ENCODE measurements at places on chromosomes 6 and 20.

GRCh38 chr6:134178161-134179044 lies 126.0 kb upstream of the SLC2A12 start:
- peak; percentile 69 for DNase-seq

DNA sequence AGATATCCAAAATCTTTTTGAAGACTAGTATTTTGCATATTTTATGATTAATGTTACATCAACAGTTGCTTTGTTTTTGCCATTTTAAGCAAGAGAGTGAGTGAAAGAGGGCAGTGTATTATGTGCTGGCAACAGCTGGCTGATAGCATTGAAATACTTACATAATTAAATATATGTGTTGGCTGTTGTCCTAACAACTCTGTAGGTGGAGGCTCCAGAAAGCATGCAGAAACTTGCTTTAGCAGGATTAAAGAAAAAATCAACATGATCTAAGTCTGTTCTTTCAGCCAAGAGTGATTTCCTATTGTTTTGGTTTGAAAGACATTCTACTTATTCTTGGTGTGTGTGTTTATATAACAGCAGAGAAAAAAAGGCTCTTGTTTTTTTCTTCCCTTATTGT lies 127.5 kb downstream of the CDKAL1 start:
- DNase-seq: no peak

- DNase-seq: no peak
These were observed 40.5 kb downstream of the SCGN start for GRCh38 chr6:25692472-25692871.

DNA sequence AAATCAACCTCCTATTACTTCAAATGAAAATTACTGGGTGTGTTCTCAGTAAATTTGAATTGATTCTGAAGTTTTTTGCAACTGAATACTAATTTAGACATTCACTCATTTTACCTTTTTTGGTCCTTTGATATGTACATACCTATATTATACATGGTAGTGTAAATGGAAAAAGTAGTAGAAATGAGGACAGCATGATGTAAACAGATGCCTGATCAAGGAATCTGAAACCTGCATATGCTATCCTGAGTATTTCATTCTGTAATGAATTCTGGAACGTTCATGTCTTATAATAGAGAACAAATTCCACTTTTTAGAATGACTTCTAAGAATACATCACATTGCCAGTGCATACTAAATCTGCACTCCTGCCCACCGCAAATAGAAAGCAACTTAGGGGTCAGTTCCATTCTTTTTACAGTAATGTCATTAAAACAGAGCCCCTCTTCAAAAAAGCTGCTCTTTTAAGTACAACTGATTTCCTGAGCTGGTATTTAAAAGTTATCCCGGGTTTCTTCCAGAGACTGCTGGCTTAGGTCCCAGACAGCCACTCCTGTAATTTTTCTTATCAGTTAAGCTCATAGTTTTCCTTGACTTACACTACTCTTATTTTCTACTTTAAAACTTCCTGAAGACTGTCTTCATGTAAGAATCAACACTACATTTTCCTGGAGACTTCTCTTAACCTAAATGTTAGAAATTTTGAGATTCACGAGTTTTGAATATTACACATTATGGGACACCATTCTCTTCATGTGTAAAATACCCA lies 48.4 kb downstream of the MAP3K7 start:
- no peak for DNase-seq

GRCh38 chr6:26475823-26476729 lies 18.3 kb downstream of the BTN2A1 start:
- no peak for DNase-seq

DNA sequence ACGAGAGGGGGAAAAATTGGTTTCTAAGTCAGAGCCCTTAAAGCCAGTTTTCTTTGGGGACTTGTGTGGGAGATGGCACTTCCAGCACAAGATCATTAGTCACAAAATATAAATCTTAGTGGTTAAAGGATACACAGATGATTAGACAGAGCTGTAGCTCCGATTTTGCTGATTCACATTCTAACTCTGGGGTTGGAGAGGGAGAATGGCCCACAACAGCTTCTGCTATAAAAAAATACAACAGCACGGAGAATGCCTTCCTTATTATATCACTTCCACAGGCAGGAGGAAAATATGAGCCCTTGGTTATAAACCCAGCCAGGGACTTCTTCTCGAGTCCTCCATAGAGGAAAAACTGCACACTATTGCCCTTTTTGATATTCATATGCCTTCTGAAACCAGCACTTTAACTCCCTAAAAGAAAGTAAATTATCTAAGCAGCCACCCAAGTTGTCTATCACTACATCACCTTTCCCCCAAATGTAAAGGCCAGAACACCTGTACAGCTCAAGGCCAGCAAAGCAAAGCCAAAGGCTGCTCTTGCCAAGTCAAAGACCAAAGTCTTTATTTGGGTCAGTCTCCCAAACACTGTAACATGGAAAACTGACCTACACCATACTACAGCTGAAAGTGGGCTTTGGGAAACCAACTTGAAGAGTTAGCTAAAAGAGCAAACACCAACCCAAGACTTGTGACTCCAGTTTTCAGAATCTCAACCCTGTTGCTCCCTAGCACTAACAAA lies 10.4 kb downstream of the MRPL14 start:
- DNase-seq: no peak

GRCh38 chr6:148846778-148847761 lies 100.2 kb downstream of the UST start:
- no peak for DNase-seq

GRCh38 chr6:11403035-11403601 lies 134.4 kb upstream of the TMEM170B start:
- DNase-seq: no peak

DNA sequence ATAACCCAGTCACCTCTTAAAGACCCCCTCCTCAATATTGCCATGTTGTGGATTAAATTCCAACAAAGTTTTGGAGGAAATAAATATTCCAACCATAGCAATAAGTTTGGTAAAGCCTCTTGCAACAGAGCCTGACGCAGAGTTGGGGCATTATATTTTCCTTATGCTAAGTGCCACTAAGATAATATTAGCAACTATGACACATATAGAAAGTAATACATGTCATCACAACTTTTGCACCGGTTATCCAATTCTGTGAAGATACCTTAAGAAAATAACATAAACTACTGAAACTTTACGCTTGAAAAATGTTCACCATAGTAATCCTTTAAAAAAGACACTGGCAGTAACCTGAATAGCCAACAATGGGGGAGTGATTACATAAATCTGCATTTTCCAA lies 52.2 kb upstream of the TRERF1 start:
- no peak for DNase-seq

DNA sequence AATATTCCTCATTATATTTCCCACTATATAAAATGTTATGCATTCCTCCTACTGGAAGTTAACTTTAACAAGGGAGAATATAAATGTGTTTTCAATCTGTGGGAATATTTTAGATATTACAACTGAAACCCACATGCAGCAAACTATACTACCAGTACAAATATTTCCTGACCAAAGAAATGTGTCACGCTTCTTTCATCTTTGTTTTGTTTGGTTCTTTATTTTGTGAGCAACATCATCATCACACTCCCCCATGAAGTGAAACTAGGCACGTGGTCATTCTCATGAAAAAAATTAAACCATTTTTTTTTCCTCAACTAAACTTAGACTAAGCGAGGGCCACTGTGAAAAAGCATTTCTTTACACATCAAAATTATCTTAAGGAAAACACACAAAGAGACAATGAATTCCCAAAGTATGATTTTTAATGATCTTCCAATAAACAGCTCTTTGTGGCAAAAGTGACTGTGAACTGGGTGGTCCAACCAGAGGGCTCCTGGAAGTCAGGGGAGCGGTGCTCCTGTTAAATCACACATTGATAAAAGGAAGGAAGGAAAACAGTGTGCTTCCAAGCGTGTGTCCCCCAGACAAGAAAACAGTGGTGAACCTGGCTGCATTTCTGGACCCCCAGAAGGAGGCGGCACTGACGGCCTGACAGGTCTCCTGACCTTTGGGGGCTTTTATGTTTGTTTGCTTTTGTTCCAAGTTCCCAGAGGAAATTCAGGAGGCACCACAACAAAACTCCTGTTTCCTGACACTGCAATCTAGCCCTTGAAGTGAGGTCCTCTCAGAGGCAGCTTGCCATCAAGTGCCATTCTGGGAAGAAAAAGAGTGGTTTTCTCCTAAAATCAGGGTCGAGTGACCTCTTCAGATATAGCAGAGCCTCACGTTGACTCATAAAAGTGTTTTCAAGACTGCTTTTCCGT lies 166.8 kb upstream of the FOXQ1 start:
- no peak for DNase-seq

DNA sequence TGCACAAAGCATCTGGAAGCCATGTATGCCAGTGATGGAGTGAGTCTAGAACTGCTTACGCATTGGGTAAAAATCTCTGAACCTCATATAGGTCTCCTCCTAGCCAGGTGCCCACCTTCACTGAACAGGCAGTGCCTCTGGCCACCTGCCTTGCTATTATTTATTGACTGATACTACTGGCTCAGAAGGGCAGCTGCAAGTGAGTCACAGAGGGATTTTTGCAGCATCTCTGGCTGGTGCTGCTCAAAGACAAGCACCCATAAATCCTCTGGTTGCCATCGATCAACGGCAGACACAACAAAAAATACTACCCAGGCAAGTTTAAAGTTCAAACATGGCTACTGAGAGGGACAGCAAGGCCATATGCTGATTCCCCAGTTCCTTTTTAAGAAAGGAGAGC lies 279.4 kb downstream of the UBE3D start:
- DNase-seq: no peak

- DNase-seq: no peak
These were observed 886.6 kb upstream of the ADGRB3 start for GRCh38 chr6:67748521-67748920.

- DNase-seq: no peak
These were observed 881 bp upstream of the MCM3 start for GRCh38 chr6:52285177-52286068.

DNA sequence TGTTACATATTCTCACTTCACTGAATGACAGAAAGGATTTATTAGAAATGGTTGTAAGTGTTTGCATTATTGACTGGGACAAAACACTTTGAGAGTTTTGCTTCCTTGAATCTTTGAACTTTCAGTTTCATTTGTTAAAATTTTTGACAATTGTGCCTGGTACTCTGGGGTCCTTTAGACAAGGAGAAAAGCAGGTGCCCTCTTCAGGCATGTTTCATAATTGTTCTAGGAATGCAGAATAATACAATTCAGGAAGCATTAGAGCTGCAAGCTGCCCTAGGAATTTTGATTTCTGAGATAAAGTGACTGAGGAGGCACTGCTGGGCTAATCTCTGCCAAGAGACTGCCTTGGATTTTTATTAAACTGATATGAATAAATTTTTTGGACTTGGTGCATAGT lies 49.7 kb downstream of the TOP1 start:
- DNase-seq: no peak

DNA sequence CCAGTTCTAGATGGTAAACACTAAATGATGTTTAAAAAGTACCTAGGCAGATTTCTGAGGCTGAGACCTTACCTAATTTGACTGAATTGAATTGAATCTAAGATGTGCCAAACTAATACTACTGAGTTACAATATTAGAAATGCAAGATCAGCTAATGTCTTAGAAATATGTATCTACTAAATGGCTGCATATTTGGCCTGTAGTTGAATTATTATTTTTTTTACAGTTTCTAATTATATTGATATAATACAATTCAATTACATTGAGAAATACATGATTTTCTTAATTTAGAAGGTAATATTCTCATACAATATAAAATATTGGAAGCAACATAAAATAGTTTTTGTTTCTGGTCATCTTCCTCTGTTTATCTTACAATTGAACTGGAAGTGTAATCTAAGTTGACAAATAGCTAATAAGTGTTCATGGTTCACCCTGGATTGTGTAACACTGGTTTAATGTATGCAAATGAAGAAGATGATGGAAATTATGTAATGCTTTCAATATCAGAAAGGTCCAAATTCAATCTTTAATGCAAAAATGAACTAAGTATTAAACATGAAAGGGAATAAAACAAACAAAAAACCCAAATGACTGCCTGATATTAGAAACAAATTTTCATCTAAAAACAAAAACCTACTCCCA lies 2.9 kb downstream of the MAP3K7 start:
- DNase-seq: no peak

GRCh38 chr6:129672341-129672682 lies 37.7 kb downstream of the ARHGAP18 start:
- DNase-seq: no peak

GRCh38 chr20:48313324-48313723 lies 514.5 kb downstream of the PREX1 start:
- DNase-seq: no peak

- no peak for DNase-seq
These were observed 241.8 kb downstream of the ANKRD60 start for GRCh38 chr20:57986666-57987065.

GRCh38 chr6:35719830-35720733 lies 16.8 kb upstream of the ARMC12 start:
- no peak for DNase-seq

DNA sequence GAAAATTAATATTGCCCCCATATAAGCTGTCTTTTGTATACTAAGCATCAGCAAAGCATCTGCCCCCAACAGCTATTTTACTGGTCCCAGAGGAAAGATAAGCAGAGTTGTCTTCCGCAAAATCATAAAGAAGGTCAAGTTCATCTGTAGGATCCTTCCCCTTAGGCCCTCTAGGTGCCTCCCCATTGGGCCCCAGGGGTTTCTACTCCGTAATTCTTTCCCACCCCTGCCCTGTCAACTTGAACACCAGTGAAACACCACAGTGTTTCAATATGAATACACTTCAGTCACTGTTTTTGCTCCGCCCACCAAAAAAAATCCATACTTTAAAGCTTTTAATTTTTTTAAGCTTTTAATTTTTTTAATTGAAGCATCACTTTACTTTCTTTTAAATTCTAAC lies 159.2 kb downstream of the ATXN1 start:
- peak; percentile 12 for DNase-seq

DNA sequence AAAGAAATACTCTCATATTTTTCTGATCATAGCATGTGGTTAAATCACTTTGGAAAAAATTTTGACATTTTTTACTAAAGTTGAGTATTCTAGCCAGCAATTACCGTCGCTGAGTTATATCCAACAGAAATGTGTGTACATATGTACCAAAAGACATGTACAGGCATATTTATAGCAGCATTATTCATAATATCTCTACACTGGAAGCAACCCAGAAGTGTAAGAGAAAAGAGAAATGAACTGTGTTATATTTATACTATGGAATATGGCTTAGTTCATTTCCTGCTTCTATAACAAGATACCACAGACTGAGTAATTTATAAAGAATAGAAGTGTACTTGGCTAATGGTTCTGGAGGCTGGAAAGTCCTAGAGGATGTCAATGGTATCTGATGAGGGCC lies 474.0 kb upstream of the GJE1 start:
- DNase-seq: no peak

GRCh38 chr20:33840759-33841435 lies 29.7 kb downstream of the CHMP4B start:
- DNase-seq: no peak

DNA sequence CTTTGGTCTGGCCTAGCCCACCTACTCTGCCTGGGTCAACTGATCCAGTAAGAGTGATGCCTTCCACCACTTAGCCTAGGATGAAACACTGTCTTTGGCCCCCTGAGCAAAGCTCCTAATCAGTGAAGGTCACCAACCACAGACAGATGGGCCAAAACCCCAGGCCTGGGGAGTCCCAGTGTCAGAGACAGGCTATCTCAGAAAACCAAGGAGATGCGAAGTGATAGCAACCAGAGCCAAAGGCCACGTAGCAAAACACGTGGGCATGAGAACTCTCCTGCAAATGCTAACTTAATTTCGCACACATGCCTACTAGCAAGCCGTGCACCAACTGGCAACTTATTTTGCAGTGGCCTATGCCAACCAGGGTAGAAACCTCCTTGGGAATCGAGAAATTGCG lies 29.1 kb downstream of the AGPAT4 start:
- DNase-seq: no peak
